ENCODE measurements at places on chromosomes 7 and 10.
A peak's percentile ranks its signal among the peaks of the same experiment; 100 is the strongest.

- DNase-seq, result no peak
These were observed 37.1 kb downstream of the COL1A2 start for GRCh38 chr7:94431619-94432280.

DNA sequence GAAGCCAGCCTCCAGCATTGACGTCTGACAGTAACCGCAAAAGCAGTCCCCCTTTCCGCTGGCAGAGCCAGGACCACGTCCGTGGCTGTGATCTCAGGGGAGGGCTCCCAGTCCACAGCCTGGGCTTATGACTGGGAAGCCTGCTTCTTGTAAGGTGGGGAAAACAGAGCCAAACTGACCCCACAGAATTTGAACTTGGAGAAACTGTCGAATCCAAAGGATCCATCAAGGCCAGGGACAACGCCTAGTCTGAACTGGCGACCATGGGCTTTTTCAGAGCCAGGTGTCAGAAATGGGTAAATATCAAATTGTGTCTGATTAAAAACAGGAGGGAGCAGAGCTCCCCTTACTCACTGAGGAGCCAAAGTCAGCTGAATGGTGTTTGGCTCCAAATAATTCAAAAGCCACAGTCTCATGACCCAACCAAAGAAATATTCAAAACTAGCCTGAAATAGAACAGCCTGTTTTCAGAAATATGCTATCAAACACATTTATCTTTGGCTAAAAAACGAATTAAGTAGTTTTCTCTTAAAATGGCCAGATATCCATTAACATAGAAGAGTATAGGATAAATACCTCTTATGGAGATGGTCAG, 751.4 kb upstream of the GALNT17 start:
- DNase-seq, result peak; percentile 34

GRCh38 chr7:43018446-43018845, 86.3 kb downstream of the MRPL32 start:
- DNase-seq, result no peak

DNA sequence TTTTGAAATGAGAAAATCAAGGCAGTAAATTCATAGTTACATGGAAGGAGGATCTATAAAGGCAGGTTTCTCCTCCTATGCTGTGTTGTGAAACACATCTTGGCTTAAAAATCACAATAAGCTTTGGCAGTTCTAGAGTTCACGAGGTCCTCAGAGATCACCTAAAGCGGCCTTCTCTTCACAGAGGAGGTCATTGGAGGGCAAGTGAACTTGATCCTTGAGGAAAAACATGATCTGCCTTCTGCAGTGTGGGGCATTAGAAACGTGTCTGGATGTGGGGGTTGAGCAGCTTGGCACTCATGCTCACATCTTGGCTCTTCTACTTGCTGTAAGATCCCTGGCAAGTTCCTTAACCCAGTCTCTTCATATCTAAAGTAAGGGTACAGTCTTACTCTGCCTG, 96.1 kb upstream of the BMPER start:
- no peak for DNase-seq

DNA sequence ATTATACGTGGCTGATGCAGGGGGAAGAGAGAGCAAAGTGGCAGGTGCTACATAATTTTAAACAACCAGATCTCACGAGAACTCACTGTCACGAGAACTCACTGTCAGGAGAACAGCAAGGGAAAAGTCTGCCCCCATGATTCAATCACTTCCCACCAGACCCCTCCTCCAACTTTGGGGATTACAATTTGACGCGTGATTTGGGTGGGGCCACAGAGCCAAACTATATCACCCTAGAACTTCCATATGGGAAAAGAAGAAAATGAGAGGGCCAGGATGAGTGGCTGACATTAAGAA, 15.8 kb downstream of the EZH2 start:
- DNase-seq, result no peak

DNA sequence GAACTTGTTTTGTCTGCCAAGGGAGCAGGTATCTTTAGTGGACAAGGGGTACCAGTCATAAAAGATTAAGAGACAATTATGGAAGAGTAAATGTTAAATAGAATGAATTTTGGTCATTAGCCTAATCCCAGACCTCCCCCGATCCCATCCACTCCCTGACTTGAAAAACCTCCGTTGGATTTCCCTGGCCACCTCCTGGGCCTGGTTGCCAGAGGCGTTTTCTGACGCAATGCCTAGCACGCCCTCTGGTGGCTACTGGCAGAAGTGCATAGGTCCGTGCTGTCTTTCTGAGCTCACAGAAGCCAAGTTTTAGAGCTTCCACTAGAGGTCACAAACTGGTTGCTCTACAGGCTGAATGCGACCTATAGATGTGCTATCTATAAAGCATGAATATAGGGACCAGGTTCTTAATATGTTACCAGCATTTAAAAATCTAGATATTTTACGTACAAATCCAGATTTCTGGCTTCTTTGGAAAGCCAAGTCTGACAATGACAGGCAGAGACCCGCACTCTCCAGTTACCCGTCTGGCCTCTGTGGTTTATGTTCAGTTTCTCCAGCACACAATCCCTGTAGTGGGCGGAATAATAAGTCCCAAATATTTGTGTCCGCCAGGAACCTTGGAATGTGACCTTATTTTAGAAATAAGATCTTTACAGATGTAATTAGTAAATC, 39.8 kb downstream of the SPOCK2 start:
- peak; percentile 91 for DNase-seq

DNA sequence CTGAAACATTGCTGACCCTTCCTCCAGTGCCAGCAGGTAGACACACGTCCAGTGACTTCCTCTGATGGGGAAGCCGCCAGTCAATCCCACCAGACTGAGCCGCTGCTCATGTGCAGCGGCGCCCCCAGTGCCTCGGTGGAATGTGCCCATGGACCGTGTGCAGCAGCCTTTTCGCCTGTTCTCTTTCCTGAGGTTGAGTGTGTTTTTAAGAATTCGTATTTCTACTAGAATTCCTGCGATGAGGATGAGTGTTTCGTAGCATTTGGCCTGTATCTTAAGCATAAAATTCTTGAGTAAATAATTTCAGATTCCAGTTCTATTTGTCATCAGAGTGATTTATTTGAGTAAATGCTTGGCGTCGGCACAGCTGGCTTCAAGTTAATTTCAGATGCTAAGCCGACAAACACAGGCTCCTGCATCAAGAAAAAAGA, 35.4 kb downstream of the BNIP3 start:
- no peak for DNase-seq

DNA sequence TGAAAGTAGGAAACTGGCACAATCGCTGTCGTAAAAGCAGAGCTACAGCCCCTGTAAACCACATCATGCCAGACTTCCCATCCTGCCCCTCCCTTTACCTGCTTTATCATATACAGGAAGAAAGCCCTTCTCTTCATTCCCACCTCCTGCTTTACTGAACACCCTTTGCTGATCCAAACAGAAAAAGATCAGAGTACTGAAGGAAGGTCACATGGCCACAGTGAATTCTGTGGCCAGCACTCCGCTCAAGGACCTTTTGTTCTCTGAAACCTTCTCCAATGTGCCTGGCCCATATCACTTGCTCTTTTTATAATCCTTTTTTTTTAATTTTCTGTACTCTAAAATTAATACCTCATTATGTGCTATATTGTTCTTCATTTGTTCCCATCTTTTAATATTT, 108.8 kb upstream of the LRGUK start:
- DNase-seq, result no peak

All from left ventricle myocardium inferior (tissue), 1 donor.